Fibroblast of lung (primary cell): ENCODE measurements at places on chromosomes 16 and 17. TPM values are rescaled to one million over a fixed set of nuclear protein-coding genes. Genes with fewer than 3 reads are reported as not detected.

Gene NLGN2
- total RNA-seq = 5.1 and 12.1 TPM in 2 replicates

Gene KRT33B
- total RNA-seq = not detected in 2 replicates

Gene PRSS21
- 0.17 and 0.77 TPM in 2 replicates for total RNA-seq

GRCh38 chr16:74713325-74713724 is 12.7 kb upstream of the MLKL start:
- H3K27me3 ChIP-seq = peaks cover 2% of the 10 kb centered on the region
- H3K27ac ChIP-seq = no peak overlapping the region
- H3K4me3 ChIP-seq = no peak overlapping the region
- DNase-seq = no peak

- DNase-seq = no peak
- no peaks in the 10 kb centered on the region for H3K36me3 ChIP-seq
- no peak overlapping the region for H3K27ac ChIP-seq
- H3K4me3 ChIP-seq = no peak overlapping the region
- peaks cover 12% of the 10 kb centered on the region for H3K27me3 ChIP-seq
These were observed 39.7 kb upstream of the NGFR start for GRCh38 chr17:49455272-49455861.

DNA sequence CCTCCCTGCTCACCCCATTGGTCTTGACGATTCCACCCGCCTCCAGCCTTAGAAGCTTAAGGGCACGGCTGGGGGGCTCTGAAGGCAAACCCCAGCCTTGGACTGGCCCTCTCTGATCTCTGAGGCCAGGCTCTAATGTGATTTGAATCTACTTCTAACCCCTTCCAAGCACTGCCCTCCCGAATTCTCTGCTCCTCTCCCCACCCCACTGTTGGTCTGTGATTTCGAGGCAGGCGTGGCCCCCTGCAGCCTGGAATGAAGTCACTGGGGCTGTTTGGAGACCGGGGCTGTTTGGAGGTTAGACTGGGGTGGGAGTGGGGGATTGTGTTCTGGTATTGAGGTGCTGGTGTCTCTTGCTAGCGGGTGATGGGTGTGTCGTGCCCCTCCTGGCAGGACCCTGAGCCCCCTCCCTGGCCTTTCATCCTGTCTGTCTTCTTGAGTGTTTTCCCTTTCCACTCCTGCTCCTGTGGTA is 2.2 kb downstream of the GRB7 start:
- no peak overlapping the region for H3K4me3 ChIP-seq
- H3K27me3 ChIP-seq = peaks cover 9% of the 10 kb centered on the region
- peaks cover 8% of the 10 kb centered on the region for H3K4me1 ChIP-seq
- H3K36me3 ChIP-seq = no peaks in the 10 kb centered on the region
- no peak for DNase-seq

DNA sequence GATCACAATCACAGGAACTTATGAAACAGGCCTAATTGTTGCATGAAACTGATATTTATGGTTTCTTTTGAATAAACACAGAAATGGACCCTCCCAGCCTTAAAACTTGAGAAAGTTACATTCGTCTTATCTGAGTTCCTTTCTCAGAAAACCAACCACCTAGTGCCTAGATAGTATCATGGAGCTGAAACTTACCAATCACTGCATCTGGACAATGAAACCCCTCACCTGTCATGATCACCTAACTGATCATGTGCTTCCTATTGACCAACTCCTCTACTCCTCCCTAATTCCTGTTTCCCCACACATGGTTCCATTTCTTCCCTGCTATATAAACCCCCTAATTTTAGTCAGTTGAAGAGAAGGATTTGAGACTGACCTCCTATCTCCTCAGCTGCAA is 216.1 kb downstream of the SLC39A11 start:
- no peak overlapping the region for H3K4me3 ChIP-seq
- H3K36me3 ChIP-seq = no peaks in the 10 kb centered on the region
- no peaks in the 10 kb centered on the region for H3K27me3 ChIP-seq
- no peaks in the 10 kb centered on the region for H3K4me1 ChIP-seq

DNA sequence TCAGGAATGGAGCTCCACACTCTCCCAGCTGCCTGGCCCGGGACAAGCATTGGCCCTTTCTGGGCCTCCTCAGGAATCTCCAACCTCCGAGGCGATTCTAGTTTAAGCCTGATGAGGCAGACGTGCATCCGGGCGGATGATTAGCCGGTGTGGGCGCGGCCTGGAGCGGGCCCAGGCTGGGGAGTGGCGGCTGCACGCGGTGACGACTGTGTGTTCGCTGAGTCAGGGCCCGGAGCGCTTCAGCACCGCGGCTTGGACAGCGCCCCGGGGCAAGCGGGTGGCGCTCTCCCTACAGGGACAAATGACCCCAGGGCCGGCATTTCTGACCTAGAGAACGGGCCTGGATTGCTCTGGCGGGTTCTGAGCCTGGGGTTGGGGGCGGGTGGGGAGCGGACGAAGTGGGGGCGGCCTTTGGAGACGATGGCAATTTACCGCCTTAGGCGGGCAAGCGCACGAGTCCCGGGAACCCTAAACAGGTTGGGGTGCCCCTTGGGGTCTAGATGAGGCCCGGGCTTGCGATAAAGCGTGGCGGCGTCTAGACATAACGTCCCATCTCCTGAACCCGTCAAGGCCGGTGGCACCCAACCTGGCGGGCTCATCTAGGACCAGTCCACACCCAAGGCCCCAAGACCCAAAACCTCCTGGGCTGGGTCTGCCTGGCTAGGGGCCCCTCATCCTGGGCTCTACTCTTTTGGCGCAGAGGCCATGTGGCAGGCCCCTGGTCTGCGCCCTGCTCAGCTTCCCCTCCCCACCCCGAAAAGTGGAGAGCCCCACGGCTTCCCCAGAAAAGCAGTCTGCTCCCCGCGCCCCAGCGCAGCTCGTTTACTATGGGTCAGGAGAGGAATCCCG is 22.3 kb upstream of the ZNHIT3 start:
- H3K27ac ChIP-seq = no peak overlapping the region
- no peaks in the 10 kb centered on the region for H3K36me3 ChIP-seq
- peak; percentile 63 for DNase-seq
- H3K4me1 ChIP-seq = no peaks in the 10 kb centered on the region
- no peak overlapping the region for H3K4me3 ChIP-seq

- H3K27me3 ChIP-seq = no peaks in the 10 kb centered on the region
- no peaks in the 10 kb centered on the region for H3K4me1 ChIP-seq
- DNase-seq = no peak
- no peak overlapping the region for H3K4me3 ChIP-seq
- H3K27ac ChIP-seq = no peak overlapping the region
These were observed 28.1 kb upstream of the MAPK3 start for GRCh38 chr16:30151091-30151490.

DNA sequence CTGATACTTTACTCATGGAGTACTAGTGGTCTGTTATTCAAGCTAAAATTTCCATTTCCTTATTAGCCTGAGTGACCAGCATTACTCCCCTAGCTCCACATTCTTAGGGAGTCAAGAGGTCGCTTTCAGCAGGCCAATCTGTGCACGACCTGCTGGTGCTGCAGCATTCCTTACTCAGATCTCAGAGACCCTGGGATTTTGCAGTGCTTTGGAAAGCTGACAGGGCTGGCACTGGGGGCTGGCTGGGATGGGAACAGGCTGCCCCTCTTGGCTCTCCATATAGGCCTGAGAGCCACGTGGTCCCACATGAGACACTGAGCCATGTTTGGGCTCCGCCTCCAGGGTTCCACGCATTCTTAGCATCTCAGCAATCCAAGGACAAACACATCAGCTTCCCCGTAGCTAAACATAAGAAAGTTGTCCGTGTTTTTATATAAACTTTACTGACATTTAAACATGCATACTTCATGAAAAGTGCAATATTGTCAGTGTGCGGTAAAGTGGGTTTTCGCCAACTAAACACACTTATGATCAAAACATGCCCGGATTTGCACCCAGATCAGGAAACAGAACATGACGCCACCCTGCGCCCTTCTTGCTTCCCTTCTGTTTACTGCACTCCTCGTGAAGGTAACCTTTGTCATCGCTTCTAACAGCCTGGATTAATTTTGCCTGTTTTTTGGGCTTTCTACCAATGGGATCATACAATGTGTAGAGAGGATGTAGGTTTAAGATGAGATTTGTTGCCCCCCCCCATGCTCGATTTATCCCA is 254.5 kb upstream of the CACNG5 start:
- no peak overlapping the region for H3K4me3 ChIP-seq
- DNase-seq = peak; percentile 80
- no peaks in the 10 kb centered on the region for H3K36me3 ChIP-seq
- no peaks in the 10 kb centered on the region for H3K27me3 ChIP-seq
- peaks cover 9% of the 10 kb centered on the region for H3K4me1 ChIP-seq

DNA sequence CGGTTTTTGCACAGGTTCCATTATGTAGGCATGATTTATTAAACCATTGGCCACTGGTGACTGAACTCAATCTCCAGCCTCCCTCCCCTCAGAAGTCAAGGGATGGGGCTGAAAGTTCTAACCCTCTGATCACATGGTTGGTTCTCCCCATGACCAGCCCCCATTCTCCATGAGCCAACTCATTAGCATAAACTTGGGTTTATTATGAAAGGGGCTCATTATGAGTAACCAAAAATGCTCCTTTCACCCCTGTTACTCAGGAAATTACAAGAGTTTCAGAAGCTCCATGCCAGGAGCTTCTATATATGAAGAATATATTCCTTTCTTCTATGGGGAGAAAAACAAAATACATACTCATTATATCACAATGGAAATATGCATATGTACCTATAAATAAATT is 555.3 kb downstream of the HS3ST4 start:
- no peak for DNase-seq
- no peak overlapping the region for H3K27ac ChIP-seq
- H3K27me3 ChIP-seq = no peaks in the 10 kb centered on the region
- H3K36me3 ChIP-seq = no peaks in the 10 kb centered on the region

DNA sequence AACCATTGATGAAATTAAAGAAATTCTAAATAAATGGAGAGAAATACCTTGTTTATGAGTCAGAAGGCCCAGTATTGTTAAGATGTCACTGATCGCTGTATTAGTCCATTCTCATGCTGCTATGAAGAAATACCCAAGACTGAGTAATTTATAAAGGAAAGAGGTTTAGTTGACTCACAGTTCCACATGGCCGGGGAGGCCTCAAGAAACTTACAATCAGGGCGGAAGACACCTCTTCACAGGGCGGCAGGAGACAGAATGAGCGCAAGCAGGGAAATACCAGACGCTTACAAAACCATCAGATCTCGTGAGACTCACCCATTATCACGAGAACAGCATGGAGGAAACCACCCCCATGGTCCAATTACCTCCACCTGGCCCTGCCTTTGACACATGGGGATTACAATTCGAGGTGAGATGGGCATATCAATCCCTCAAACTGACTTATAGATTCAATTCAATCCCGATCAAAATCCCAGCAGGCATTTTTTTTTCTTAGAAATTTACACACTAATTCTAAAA is 157.2 kb downstream of the ENGASE start:
- no peak overlapping the region for H3K27ac ChIP-seq
- no peaks in the 10 kb centered on the region for H3K4me1 ChIP-seq
- H3K4me3 ChIP-seq = no peak overlapping the region
